ENCODE measurements at places on chromosomes 3 and 15. TPM values are rescaled to one million over a fixed set of nuclear protein-coding genes. Genes with fewer than 3 reads are reported as not detected.
A peak's percentile ranks its signal among the peaks of the same experiment; 100 is the strongest.

Gene COLQ
- 2.9 TPM for total RNA-seq

Gene EFCC1
- total RNA-seq = 0.79 TPM

GRCh38 chr3:111859974-111860859 is 1.2 kb downstream of the PHLDB2 start:
- DNase-seq = peak; percentile 90

GRCh38 chr3:43949594-43949993 is 258.9 kb downstream of the ABHD5 start:
- DNase-seq = no peak

GRCh38 chr3:38907426-38907825 is 91.4 kb upstream of the SCN10A start:
- DNase-seq = no peak

DNA sequence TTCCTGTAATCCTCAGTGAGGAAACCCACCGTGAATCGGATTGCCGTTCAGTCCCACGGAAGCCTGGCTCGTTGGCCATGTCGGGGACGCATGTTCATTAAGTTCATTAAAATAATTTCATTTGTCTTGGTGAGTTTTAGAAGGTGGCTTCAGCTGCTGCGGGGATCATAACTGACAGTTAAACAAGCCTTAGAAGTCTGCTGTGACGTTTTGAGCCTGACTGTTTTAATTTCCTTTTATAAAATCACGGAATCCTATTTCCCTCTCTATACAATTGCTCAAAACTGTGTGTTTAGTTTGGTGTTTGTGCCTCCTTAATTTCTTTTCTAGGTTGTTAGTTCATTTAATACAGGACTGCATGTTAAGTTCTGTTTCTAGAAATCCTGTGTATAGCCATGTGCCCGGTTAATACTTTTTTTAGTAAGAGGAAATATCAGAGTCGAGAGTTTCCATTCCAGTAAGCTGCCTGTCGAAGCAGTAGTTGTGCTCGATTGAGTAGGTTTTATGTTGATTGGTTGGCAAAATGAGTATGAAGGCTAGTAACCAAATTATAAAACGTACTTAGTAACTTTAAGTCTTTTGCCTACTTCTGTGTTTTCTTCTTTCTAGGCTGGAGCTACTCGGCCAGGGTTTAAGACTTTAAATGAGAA is 705 bp downstream of the NIPA2 start:
- no peak for DNase-seq
